ENCODE measurements at places on chromosomes 5 and 9.
A peak's percentile ranks its signal among the peaks of the same experiment; 100 is the strongest.

- DNase-seq: peak; percentile 71
These were observed 39.6 kb downstream of the WNK2 start for GRCh38 chr9:93223260-93224180.

GRCh38 chr5:106121972-106122605 is 1548.6 kb downstream of the EFNA5 start:
- DNase-seq: peak; percentile 43

- DNase-seq: no peak
These were observed 29.2 kb downstream of the NKD2 start for GRCh38 chr5:1037671-1038416.

DNA sequence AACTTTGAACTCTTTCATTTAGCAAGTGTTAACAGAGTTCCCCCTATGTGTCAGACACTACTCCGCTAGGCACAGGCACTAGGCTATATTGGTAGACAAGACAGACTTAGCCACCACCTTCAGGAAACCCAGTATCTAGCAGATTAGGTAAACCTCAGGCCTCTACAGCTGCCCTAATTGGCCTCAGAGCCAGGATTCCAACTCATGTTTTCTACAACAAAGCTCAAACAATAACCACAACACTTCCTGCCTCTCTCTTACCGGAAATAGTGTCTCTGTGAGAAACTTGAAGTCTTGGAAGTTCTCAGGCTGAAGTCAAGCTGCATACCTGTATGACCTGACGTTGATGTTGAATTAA is 116.6 kb upstream of the SLC44A1 start:
- DNase-seq: peak; percentile 85

DNA sequence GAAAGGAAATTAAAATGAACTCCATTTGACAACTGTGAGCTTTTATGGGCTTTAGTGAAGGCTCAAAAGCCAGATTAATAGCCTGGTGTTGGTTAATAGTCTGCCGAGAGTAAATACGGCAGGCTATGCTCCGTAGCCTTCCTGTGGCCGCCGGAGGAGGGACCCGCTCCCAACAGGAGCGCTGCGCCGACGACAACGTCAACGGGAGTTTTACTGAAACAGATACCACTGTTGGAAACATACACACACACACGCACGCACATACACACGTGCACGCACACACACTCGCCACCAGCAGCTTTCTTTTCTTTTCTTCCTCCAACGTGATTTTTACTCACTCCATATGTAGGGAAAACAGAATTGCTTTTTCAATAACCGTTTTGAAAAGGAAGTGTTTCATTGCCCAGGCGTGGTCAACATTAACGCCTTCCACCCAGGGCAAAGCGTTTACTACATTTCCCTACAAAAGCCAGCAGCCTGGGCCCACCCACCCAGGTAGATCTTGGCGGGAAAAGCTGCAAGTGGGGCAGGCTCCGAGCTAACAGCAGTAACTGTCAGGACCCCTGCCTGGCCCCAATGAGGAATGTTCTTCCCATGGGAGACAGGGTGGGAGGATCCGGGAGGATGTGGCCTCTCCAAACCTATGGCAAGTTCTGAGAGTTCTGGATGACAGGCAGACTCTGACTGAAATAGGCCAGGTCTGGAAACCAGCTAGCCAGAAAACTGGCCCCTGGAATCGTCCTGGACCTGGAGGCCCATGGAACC is 72.3 kb downstream of the PAX5 start:
- no peak for DNase-seq

GRCh38 chr9:36739373-36740116 is 166.8 kb downstream of the MELK start:
- DNase-seq: no peak

- no peak for DNase-seq
These were observed 42.2 kb upstream of the FABP6 start for GRCh38 chr5:160187091-160187490.

- no peak for DNase-seq
These were observed 283.9 kb downstream of the NR2F1-AS1 start for GRCh38 chr5:93297116-93297515.

DNA sequence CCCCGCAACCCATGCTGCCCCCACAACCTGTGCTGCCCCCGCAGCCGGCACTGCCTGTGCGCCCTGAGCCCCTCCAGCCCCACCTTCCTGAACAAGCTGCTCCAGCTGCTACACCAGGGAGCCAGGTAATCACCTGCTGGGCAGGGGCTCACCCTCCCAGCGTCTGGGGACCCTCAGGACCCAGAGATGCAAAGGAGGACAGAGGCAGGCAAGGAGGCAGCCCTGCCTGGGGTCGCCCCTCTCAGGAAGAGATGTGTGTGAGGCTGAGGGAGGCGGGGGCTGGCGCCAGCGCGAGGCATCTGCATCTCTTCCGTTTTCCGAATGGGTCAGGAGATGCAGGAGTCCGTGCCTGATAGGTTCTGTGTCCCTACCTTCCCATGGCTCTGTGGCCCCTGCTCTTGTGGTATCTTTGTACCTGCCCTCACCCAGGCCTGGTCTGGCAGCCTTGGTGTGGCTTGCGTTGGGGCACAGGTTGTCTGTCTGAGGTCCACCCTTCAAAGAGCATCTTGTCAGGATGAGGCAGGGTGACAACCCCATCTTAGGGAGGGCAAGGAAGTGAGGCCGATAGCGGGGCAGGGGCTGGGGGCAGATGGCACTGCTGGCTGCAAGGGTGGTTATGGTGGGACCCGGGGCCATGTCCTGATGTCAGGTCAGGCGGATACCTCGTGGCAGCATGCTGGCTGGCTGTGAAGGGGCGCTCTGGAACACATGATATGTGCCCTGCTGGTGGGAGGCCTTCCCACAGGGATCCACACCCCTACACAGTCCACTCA is 75.7 kb downstream of the WNK2 start:
- DNase-seq: no peak

GRCh38 chr9:77546376-77546950 is 101.7 kb downstream of the GNA14 start:
- no peak for DNase-seq

- no peak for DNase-seq
These were observed 28.8 kb upstream of the POMT1 start for GRCh38 chr9:131473891-131474290.

DNA sequence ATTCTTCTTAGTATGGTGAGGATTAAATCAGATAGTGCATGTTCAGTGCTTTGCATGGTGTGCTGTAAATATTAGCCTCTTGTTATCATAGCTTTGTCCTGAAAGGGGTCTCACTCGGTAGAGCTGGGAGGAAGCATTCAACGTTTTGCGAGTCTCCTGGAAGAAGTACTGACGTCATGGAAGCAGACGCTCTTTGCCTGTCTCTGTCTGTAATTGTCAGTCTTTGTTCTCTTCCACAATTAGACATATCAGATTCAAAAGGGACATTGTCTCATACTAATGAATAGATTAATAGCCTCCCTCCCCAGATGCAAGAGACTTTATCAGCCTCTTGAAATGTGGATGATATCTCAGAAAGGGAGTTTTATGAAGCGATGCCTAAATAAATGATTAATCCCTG is 91.8 kb upstream of the CXCL14 start:
- no peak for DNase-seq

GRCh38 chr9:131858147-131858546 is 118.3 kb upstream of the RAPGEF1 start:
- DNase-seq: no peak

DNA sequence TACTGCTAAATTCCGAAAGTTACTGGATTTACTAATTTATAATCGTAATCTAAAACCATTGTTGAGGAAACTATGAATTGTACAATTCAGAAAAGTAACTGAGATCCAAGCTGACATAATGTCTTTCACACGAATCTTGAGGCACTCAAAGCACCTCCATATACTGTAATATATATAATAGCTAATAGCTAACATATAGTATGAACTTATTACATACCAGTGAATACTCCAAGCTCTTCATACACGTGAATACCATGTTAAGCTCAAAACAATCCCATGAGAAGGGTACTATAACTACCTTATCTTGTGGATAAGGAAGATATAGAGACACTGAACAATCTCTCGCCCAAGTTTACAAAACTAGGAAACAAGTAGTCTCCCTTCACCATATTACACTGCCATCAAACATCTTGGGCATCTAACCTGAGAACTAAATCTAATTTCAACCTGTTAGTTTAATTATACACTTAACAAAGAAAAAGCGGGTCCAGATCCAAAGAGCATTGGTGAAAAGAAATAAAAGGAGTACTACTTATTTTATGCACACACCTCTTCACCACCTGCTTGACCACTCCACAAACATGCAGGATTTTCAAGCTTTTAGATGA is 1.0 kb downstream of the NUDCD2 start:
- DNase-seq: no peak

Measured in RPMI8226 (cell line).